ENCODE measurements at places on chromosomes 12 and 14.
A peak's percentile ranks its signal among the peaks of the same experiment; 100 is the strongest.

DNA sequence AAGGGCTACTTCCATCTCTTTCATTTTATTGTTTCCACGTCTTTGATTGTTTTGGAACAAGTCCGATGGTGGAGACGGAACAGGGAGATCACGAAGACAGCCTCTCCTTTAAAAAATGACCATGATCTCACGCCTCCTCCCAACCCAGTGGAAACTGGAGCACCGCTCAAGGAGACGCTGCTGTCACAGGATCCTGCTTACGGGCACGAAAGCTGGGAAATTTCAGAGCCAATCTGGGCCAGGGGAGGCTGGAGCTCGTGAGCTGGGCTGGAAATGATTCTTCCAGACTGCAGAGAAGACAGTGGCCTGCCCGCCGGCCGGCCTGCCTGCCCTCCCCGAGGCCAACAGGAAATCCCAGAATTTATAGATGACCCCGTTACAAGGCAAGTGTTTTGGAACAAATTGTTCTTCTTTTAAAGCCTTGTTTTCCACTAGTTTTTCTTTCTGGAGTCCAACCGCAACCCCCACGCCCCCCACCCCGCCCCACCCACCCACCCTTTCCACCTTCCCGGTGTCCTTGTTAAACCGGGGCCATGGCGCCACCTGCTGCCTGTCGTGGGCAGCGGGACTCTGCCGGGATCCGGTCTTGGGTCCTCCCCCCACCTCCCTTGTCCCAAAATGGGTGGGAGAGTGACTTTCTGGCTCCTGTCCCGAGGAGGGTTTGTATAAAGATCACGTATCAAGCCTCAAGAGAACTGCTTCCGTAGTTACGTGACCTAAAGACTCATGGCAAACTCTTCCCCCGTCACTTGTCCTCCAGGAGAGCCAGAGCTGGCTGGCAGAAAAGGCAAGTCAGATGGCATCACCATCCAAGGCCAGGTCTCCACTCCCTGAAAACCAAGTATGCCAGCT is 40.3 kb downstream of the MAP1LC3B2 start:
- peak; percentile 80 for DNase-seq

DNA sequence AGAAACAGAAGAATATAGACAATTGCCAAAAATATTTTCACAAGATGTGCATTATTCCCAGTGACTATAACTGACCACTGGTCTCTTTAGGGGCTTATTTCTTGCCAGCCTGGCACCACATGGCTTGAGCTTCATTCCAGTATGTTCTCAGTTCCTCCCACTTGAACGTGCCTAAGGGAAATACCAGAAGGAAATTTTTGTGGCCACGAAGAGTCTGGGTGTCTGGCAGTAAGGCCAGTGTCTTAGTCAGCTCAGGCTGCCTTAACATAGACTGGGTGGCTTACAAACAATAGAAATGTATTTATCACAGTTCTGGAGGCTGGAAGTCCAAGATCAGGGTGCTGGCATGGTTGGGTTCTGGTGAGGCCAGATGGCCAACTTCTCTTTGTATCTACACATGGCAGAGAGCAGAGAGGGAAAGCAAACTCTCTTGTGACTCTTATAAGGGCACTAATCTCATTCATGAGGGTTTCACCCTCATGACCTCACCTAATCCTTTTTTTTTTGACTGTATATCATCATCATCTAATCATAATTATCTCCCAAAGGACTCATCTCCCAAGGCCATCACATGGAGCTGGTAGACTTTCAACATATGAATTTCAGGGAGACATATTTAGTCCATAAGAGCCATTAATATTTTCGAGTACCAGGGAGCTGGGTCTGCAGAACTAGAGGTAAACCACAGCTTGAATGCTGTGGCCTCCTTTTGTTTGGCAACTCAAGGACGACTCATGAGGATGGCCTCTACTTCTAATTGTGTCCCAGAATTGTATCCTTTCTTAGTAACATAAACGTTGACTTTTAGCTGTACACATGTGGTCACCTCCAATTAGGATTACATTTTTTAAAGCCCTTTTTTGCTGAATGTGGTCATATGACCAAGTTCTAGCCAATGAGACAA is 5.1 kb upstream of the SMOC1 start:
- no peak for DNase-seq

- no peak for DNase-seq
These were observed 274.6 kb downstream of the RAD51B start for GRCh38 chr14:68094158-68094557.

- no peak for DNase-seq
These were observed 92.6 kb upstream of the ZFP36L1 start for GRCh38 chr14:68885226-68886108.

GRCh38 chr12:27534060-27534764 is 10.2 kb downstream of the PPFIBP1 start:
- peak; percentile 37 for DNase-seq

DNA sequence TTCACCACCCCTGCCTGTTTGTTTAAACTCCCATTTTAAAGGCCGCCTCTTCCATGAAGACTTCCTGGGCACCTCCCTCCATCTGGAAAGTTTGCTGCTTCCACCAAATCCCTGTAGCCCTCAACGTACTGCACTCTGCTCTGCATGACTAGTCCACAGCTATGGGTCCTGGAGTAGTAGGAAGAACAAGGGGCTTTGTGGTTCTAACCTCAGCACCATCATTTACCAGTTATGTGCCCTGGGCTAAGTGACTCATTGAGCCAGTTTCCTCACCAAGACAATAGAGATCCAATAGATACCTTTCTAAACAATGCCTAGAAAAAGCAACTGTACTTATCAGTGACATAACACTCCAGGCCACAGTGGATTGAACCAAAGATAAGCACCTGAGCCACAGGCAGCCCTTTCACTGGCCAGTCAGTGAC is 8.5 kb upstream of the LTBP2 start:
- DNase-seq, result peak; percentile 48

GRCh38 chr14:64711039-64711438 is 6.8 kb downstream of the PLEKHG3 start:
- no peak for DNase-seq

GRCh38 chr12:109089683-109090082 is 3.6 kb downstream of the ALKBH2 start:
- DNase-seq, result no peak

DNA sequence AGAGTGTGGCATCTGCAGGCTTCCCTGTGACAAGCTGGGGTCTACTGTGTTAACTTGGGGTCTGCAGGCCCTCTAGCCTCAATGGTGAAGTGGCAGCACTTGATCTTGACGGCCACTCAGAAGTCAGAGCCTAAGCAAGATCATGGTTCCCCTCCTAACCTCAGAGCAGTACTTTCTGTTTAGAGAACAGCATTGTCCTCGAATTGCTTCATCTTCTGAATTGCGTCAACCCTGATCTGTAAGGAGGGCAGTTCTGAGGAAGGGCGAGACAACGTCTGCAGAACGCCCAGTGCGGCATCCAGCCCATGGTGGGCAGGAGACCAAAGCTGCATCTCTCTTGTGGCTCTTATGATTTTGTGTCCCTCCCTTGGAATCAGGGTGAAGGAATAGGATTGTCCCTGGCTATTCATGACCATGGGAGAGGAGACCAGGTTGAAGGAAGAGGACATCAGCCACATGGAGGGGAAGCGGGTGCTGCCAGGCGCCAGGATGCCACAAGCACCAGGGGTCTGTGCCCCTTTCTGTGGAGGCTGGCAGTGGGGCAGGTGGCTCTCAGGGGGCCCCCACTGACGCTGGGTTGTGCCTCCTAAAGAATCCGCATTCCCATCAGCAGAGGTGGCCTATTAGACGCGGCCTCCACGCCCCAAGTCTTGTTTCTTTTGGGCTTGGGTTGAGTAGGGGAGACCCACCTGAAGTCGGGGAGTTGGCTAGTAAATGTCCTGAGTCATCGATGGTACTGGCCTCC is 2.2 kb downstream of the SERPINA9 start:
- no peak for DNase-seq

DNA sequence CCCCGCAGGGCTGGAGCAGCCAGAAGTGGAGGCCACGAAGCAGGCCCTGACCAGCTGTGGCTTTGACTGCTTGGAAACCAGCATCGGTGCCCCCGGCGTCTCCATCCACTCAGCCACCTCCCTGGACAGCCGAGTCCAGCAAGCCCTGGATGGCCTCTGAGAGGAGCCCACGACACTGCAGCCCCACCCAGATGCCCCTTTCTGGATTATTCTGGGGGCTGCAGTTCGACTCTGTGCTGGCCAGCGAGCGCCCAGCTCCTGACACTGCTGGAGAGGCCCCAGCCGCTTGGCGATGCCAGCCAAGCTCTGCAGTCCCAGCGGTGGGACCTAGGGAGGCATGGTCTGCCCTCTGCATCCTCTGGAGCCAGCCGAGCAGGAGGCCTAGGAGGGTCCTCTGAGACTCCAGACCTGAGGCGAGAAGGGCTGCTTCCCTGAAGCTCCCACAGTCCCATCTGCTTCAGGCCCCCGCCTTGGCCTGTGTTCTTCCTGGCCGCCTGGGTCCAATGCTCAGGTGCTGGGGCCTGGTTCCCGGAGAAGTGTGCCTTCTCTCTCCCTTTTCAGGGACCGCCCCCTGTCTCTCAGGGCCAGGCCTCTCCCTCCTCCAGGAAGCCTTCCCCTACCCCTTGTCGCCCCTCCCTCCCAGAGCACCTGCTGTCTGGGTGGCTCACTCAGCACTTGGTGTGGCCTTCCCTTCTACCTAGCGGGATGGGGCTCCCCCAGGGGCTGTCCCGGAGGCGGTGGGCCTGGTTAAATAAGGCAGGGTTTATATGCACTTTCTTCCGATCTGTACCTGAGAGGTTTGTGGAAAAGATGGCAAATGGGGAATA is 23.0 kb downstream of the MVK start:
- no peak for DNase-seq
